ENCODE measurements at places on chromosomes 6 and 20.

GRCh38 chr6:167826896-167827582 lies at the start of gene AFDN:
Gene AFDN (plus strand): TSS chr6:167826911. CDS start chr6:167827133, 222 bp downstream.
- no peak for DNase-seq

DNA sequence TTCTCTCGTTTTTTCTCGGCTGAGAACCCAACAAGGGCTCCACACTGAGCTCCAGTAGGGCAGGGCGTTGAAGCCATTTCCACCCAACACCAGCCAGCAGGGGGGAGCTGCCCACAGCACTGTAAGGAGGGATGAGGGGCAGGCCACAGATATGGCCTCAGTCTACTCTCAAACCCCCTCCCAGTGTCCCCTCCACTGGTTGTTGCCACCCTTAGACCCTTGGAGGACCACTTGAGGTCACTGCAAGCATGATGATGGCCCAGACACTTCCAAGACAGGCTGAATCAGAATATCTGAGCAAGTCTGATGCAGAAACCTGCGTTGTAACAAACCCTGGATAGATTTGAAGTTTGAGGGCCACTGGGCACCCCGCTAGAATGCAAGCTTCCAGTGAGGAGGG lies 217.0 kb upstream of the CST7 start:
- DNase-seq: no peak

DNA sequence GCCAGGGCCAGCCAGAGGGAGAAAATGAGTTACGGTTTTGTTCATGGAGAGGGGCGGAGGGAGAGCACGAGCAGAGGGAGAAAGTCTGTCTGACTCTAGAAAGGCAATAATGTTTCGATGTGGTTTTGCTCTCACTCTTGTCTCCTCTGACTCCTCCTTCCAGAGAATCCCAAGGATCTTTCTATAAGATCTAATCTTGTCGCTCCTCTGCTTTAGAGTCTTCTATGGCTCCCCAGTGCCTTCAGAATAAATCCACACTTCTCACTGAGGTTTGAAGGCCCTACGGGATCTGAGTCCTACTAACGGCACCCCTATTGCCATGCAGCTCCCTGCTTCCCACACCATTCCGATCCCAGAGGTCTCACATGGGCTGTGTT lies 66.8 kb downstream of the KCNB1 start:
- DNase-seq: no peak

DNA sequence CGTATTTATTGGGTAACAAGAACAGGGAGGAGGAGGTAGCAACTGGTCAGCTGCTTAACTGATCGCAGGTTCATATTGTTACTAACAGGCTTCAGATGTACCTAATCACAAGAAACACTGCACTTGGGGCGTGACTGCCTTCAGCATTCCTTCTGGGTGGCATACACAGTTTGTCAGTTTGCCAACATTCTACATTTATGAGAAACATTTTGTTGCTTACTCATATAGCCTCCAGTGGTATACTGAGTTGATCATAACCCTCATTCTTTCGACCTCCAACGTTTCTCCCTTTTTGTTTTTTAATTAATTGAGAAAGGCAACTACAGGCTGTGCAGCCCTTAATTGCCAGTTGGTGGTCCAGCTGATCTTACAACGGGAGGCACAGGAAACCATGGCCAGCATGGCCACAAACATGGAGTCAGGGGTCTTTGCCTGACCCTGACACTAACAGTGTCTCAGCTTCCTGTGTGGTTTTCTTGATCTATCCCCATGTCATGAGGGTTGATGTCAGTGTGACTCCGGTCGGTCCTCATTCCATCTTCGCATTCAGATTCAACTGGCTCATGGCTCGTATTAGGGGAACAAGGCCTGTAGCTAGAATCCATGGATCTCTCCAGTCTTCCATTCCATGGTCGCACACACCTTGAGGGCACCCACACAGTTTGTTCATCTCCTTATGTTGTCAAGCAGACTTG lies 9.4 kb downstream of the EPB41L2 start:
- DNase-seq: no peak

GRCh38 chr20:17530716-17531664 lies at the start of gene BFSP1:
Gene BFSP1 (minus strand): TSS chr20:17531379. CDS start chr20:17531329, 50 bp downstream.
- DNase-seq: peak; percentile 58

DNA sequence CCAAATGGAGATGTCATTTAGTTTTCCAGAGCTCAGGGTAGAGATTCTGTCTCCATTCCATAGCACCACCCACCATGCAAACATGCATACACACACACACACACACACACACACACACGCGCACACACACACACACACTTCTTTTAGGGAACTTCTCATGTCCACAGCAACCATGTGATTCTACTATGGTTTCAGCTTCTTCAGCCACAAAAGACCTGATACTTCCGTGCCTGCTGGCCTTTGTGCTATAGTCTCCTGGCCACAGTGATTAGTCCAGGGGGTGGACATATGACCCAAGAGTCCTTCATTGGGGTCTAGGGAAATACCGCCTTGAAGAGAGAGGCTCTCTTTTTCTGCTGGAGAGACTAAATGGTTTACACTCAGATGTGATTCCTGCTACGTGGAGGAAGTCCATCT lies 53.5 kb downstream of the CARMIL1 start:
- DNase-seq: no peak

- no peak for DNase-seq
These were observed 130.7 kb downstream of the RNASET2 start for GRCh38 chr6:166825553-166826145.

DNA sequence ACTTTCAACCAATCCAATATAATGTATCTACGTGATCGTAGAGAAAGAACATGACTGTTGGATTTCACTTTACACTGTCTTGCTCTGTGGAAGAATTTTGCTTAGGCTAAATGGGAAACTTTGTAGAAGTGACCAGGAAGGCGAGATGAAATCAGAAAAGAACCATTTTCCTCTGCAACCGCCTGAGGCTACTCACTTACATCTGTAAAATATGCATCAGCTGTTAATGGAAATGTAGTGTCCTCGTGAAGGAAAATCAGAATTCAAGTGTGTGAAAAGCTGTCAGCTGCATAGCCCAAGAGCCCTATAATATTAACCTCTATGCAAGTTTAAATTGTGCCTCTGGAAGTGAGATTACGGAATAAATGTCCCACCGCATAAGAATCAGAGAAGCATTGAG lies 277.9 kb downstream of the C6orf118 start:
- no peak for DNase-seq

DNA sequence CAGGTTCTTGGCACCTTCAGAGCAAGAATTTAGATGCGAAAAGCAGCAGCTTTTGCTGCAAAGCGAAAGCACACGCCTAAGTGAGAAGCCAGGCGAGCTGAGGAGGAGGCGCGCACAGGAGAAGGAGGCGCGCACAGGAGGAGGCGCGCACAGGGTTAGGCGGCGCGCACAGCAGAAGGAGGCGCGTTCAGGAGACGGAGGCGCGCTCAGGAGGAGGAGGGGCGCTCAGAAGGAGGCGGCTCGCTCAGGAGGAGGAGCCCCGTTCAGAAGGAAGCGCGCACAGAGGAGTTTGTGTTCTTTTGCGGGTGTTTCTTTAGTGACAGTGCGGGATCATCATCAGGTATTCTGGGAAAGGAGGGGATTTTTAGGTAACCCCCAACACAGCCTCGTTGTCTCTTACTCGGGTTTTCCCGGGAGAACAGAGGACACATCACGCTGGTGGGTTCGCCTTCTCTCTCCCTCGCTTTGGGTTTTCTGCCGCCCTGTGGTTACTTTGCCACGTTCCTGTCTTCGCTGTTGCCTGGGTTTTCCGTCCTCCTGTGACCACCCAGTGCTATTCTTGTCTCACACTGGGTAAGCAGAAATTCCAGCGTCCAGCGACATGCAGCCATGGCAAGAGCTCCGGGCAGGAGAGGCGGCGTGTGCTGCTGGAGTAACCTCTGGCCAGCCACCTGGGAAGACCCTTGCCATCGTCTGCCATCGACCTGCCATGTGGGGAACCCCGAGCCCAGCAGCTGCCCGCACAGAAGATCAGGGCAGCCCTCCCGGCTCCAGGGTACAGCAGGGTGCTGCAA lies 47.0 kb downstream of the WDR27 start:
- DNase-seq: peak; percentile 71

- no peak for DNase-seq
These were observed 205.6 kb upstream of the GGTLC1 start for GRCh38 chr20:24194143-24194542.

DNA sequence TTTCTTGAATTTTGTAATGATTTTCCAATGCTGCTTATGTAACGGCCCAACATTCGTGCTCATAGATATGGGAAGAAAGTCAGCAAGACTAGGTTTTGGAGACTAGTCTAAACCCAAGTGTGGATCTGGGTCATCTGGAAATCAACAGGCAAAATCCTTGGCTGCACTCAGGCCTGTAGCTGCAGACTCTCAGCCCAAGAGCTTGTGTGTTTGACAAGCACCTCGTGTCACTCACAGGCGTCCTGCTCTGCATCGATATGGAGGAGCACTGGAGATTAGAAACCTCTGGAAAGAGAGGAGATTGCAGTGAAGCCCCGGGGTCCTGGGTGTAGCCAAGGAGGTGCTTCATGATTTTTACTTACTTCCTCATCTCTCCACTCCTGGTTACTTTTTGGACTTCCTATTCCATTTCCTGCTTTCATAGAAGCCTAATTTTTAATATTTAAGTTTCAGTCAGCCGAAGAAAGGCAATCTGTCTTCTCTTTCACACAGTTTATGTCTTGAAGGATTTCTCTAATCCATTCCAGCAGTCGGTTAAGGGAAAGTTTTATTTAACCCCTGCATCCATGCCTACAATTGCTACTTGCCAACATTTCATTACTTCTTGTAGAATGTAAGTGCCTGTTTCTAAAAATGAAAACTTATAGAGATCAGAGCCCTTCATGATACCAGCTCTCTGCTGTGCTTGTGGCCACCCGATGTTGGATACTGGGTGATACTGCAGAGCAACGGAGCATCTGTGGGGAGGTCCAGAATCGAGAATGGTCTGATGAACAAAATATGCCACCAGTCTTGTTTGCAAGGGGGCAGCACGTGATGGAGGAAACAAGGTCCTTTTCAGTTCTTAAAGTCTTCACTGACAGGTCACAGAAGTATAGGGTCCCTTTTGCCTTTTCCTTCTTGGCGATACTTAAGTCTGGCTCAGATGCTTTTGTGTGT lies 296.3 kb downstream of the QKI start:
- DNase-seq: no peak

- DNase-seq: no peak
These were observed 223.4 kb downstream of the PREX1 start for GRCh38 chr20:48604426-48604825.

DNA sequence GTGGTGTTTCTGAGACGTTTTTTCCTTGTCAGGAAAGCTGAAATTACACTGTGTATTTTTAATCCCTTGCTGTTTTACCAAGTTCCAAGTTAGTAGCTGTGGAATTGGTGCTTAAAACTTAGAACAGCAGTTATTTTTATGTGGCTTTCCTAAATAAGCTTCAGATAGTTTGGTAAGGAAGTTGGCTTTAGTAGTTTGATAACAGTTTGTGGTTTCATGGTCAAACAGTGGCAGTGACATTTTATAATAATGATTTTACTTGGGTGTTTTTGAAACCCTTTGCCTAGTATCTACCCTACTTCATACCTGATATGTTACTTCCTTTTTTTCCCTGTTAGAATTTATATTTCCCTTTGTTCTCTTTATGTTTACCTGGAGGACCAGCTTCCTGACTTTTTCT lies 164.9 kb downstream of the JARID2 start:
- DNase-seq: no peak

DNA sequence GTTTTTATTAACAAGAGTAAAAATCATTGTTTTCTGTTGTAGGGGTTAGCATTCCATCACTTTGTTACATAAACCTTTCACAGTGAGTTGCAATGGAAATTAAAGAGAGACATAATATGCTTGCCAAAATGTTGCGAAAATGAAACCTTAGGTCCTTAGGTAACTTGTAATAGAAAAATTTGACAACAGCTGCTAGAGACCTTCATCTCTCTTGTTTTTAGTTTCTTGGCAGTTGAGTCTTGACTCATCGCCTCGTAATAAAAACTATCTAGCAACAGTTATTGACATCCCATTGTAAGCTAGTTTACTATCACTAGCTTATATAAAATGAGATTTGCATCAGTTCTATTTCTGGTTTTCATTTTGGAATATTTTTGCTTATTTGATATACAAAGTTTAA lies 179.0 kb upstream of the MMS22L start:
- no peak for DNase-seq

DNA sequence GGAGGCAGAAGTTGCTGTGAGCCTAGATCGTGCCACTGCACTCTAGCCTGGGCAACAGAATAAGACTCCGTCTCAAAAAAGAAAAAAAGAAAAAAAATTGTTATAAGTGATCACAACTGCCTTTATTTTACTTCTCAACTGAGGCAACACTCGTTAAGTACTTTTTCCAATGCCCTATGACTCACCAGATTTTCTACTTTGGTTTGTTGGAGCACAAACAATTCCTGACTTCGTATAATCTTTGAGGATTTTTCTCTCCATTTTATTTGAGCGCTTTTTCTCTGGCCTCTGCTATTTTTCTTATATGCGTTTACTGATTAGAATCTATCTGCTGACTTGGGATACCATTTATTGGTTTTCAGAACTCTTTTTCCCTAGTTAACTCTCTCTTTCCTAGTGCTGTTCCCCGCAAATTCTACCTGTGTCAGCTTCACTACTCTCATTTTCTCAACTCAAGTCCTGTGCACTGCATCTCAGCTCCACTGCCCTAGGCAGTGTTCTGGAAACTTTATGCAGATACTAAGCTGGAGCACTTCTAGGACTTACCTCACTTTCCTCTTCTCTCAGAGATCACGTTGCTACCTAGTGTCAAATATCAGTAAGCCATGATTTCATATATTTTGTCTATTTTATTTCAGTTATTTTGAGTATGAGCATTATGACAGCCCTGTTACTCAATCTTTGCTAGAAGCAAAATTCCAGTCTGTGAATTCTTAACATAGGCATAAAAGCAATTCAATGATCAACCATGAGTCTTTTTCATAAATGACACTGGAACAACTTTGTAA lies 1120.1 kb upstream of the CITED2 start:
- no peak for DNase-seq

DNA sequence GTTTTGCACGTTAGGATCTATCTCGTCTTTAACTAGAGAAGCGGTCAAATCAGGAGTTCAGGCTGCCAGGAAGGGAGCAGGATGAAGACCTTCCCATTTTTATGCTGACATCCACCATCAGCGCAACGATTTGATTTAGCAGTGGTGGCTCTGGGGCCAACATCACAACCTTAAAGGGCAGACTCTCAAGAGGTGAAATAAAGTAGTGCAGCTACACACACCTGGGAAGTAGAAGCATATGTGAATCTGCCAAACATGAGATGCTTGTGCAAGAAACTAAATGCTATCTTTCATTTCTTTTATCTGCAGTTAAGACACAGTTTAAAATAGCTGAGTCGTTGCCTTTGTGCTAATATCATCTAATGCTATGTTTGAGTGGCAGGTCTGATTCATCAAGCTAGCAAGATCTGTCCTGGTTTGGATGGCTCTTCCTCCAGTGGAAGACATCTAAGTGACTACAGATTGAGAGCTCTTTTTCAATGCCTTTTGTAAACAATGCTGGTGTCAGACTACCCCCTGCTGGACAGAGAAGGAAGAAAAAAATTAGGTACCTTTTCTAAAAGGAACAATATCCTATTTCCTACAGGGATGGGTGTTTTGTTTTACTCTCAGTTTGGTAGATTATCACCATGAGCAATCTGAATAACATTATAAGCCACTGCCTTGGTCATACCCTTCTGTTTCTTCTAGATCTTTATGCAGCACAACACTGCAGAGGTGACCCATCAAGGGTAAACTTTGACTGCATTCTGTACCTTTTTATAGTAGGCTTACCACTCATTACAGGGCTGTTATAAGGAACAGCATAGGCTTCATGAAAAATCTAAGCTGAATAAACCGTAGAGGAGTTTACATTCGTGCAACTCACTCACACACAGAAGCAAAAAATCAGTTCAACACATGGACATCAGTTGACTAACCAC lies 171.6 kb upstream of the FBXL4 start:
- DNase-seq: peak; percentile 14

GRCh38 chr6:153963352-153963751 lies 75.7 kb upstream of the OPRM1 start:
- no peak for DNase-seq
